Activated T-cell treated with anti-CD3 and anti-CD28 coated beads for 24 hours (primary cell): ENCODE measurements at places on chromosomes 6 and 20.
A peak's percentile ranks its signal among the peaks of the same experiment; 100 is the strongest.

GRCh38 chr6:139187489-139187888 lies 52.6 kb downstream of the HECA start:
- DNase-seq, result no peak

- DNase-seq, result no peak
Observed at GRCh38 chr6:33313105-33313708, 671 bp downstream of the TAPBP start.

DNA sequence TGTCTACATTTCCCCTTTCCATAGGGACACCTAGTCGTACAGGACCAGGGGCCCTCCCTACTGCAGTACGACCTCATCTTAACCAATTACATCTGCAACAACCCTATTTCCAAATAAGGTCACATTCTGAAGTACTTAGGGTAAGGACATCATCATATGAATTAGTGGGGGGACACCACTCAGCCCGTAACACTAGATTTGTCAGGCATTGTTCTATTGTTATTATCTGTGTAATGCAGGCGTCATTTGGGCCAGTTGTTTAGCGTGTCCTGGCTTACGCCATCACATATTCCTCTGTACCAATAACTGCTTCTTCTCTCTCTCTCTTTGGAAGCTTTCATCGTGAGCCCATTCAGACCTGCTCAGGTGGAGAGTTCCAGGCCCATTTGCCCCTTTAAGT lies 89.3 kb downstream of the CAP2 start:
- DNase-seq, result no peak

DNA sequence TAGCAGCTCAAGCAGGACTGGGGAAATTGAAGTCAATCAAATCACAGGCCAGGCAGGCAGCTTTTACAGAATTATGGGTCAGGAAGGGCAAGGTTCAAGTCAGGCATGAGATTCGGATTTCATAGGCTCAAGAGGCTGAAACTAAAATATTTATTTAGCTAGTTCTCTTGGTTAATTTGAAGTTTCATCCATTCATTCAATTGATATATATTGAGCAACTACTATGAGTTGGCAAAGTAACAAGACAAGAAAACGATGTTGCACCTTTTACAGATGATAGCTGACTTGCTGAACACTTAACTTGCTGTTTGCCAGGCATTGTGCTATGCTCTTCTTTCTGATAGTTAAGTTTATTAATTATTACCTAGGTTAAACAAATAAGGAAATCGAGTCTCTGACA lies 20.5 kb upstream of the ASCC3 start:
- DNase-seq, result no peak

DNA sequence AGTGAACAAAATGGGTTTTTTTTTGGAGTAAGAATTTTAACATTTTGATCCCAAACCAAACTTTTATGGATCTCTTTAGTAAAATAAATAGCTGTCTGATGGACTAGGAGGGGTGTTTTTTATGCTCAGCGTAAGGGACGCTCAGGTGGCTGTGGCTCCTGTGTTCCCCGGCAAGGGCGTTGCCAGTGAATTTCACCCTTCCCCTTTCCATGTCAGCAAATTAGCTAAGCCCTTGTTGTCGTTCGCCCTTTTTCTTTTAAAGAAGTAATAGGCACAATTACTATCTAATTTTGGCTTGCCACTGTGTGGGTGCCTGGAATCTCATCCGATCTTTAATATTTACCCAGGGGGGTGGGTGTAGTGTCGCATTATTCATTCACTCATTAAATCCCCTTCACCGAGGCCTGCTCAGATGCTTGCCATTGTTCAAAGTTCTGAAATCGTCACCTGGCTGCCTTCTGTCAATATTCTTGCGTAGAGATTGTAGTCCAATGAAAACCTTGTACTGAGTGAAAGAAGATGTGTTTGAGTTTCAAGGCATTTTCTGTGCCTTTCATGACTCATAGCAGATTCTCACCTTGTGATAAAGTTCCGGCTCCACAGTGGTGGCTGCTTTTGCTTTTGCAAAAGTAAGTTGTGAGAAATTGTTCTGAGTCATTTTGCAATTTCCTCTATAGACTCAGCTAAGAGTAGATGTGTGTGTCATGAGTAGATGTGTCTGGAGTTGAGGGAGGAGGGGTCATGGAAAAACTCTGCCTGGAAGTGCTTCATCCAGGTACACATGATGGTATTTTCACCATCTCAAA lies 40.0 kb upstream of the CLDN20 start:
- peak; percentile 41 for DNase-seq

DNA sequence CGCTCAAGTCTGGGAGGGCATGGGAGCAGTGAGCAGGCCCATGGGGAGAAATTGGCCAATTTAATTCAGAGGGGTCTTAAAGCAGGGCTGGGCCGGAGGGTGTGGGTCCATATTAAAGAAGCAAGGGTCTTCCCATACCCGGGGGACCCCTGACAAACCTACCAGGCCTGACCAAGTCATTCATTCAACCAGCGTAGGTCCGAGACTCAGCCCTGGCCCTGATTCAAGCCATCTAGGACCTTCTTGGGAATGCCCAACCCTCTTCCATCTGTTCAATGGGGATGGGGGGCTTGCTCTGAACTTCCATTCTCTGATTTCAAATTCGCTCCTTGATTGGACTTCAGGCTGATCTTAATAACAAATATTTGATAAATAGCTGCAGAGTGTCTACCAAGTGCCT lies 7.3 kb downstream of the ADIG start:
- no peak for DNase-seq

DNA sequence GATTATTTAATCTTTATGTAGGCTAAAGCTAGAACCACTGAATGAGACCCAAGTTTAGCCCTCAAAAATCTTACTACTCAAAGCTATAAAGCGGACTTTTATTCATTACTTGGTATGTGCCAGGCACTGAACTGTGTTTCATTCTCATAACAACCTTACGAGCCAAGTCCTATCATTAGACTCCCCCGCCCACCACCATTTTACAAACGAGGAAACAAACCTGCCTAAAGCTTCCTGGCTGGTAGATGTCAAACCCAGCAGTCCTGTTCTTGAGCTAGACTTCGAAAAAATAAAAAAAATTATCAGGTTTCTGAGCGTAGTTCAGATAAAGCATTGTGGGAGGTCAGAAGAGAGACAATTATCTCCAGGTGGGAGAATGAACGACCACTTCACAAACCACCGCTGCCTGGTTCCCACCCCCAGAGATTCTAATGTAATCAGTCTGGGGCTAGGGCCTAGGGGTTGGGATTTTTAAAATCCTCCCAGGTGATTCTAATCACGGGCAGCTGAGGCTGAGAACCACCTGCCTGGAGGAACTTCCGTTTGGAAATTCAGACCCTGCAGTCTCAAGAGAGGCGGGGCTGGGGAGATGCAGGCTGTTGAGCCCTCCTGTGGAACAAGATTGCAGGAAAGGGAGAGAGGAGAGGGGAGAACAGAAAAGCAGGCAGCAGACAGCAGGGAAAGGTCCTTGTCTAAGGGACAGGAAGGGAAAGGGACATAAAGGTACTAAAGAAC lies 8.6 kb downstream of the ADTRP start:
- DNase-seq, result no peak

GRCh38 chr20:61934716-61935530 lies 130.8 kb downstream of the TAF4 start:
- DNase-seq, result no peak

DNA sequence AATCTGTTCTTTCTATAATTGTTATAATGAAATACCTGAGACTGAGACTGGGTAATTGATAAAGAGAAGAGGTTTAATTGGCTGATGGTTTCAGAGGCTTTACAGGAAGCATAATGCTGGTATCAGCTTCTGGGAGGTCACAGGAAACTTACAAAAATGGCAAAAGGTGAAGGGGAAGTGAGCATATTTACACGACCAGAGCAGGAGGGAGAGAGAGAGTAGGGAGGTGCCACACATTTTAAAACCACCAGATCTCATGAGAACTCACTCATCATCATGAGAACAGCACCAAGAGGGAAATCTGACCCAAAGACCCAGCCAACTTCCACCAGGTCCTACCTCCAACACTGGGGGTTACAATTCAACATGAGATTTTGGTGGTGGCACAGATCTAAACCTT lies 2.6 kb upstream of the SIRPB1 start:
- DNase-seq, result no peak

- DNase-seq, result no peak
Observed at GRCh38 chr6:27742833-27743573, 169.2 kb downstream of the OR2B2 start.

DNA sequence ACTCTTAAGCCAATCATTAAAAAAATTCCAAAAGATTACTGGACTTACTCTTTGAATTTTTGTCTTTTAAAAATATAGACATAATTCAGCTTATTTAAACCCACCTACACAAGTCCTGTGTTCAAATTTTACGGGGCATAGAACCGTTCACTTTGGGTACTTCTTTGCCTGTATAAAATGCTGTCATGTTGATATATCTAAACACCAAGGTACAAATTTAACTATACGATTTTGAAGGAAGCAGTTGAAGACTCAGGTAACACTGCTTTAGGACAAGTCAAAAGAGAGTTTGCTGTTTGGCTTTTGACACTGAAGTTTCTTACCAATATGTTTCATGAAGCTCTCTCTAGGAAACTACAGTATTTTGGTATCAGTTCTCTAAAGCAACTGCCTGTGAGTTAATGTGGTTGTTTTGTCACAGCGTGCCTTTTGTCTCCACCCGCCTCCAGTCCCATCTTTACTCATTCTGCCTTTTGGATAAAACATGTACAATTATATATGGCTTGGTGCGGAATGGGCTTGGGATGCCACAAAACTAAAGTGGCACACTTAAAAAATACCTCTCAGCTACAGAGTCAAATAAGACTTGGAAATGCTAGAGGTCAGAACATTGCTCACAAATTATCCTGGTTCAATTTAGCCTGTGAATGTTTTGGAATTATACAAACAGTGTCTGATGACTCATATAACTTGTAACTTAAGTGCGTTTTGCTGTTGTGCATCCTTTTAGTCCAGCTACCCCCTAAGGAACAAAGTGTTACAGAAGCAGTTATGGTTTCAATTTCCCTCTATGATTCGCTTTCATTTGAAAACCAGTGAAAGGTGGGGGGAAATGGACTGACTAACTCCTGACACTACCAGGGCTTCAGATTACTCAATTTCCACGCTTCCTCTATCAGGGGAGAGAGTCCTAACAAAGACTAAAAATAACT lies 38.7 kb downstream of the RGS17 start:
- no peak for DNase-seq

GRCh38 chr6:133951881-133952814 lies 876 bp upstream of the TBPL1 start:
- peak; percentile 38 for DNase-seq

- no peak for DNase-seq
Observed at GRCh38 chr20:55701467-55701866, 303.9 kb downstream of the CBLN4 start.
